HEK293T (cell line): ENCODE measurements at places on chromosomes 12 and 14.
A peak's percentile ranks its signal among the peaks of the same experiment; 100 is the strongest.

- DNase-seq = no peak
Observed at GRCh38 chr12:15220451-15220850, 766 bp downstream of the RERG start.

DNA sequence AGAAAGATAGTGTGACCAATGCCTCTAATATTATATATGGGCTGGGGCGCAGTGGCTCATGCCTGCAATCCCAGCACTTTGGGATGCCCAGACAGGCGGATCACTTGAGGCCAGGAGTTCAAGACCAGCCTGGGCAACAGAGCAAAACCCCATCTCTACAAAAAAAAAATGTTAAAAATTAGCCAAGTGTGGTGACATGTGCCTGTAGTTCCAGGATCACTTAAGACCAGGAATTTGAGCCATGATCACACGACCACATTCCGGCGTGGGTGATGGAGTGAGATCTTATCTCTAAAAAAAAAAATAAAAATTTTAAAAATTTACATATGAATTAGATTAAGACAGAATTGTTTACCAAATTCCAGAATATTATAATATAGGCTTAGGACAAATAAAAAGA, 12.0 kb downstream of the TM7SF3 start:
- no peak for DNase-seq

DNA sequence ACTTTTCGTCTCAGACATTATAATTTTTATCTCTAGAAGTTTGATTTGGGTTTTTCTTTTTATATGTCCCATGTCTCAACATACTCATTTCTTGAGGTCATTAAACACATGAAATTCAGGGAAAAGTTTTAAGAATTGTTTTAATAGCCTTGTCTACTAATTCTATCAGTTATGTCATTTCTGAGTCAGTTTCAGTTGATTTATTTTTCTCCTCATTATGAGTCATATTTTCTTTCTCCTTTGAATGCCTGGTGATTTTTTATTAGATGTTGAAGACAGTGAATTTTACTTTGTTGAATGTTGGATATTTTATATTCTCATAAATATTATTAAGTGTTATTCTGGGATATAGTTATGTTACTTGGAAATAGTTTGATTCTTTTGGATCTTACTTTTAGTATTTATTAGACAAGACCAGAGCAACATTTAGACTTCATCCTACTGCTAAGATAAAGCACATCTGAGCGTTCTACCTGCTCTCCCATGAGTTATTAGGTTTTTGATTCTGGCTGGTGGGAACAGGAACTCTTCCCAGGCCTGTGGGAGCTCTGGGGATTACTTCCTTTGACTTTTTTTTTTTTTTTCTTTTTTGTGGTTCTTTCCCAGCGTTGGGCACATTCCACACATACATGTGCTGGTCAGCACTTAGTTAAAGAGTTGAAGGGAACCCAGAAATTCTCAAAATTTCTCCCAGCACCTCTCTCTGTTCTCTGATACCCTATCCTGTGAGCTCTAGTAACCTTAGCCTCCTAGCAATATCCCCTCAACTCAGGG, 1157.7 kb downstream of the BCL11B start:
- DNase-seq = no peak

DNA sequence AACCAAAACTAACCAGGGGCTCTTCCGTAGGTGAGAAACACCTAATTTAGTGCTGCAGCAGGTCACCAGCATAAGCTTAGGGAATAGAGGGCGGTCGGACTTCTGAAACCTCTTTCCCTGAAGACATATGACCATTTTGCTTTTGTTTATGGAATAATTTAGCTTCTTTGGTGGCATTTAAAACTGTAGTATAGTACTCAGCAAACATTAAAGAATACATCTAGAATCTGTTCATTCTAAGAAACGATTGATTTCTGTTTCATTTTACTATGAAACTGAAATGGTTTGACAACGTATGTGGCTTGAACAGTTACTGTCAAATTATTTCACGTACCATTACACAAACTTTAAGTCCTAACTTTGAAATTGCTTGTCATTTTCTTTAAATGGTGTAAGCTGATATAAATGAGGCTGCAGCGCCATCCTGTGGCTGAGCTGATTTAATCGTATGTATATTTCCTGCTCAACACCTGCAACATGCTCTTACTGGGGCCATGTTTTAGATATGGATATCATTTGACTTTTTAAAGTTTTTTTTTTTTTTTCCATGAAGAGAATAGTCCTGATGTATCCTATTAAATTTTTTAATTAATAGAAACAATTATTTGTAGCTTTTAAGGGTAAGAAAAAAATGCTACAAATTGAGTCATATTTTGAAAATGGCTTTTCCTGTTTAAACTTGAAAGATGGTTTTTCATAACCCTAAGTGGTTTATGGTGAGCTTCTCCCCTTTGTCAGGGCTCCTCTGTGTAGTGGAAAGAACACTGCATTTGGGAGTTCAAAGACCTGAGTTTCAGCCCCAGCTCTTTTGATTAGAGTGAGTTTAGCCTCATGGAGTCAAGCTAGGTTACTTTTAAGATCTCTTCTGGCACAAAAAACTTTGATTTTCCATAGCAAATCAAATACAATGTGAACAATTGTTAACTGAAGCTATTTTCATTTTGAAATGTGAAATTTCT, 27.4 kb downstream of the CFAP54 start:
- DNase-seq = peak; percentile 55

- DNase-seq = no peak
Observed at GRCh38 chr14:76329154-76329928, 46.6 kb upstream of the ESRRB start.

- no peak for DNase-seq
Observed at GRCh38 chr14:82778601-82779000, 1244.9 kb upstream of the SEL1L start.

- DNase-seq = no peak
Observed at GRCh38 chr14:71449316-71450055, 482.7 kb upstream of the RGS6 start.

DNA sequence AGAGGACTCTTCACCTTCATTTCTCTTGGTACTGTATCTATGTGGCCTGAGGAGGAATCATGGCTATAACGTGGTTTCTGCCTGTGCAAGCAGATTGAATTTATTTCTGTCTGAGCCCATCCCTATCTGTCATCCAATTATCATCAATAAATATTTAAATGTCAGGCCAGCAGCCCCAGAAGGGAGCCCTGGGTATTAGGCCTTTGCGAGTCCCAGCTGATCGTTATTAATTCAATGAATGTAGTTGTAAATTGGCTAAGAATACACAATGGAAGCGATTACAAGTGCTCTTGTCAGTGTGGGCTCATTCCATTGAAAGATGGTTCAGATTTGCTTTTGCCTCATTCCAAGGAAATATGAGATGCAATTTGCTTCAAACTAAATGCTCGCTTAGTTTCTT, 142.0 kb downstream of the KTN1 start:
- DNase-seq = no peak

DNA sequence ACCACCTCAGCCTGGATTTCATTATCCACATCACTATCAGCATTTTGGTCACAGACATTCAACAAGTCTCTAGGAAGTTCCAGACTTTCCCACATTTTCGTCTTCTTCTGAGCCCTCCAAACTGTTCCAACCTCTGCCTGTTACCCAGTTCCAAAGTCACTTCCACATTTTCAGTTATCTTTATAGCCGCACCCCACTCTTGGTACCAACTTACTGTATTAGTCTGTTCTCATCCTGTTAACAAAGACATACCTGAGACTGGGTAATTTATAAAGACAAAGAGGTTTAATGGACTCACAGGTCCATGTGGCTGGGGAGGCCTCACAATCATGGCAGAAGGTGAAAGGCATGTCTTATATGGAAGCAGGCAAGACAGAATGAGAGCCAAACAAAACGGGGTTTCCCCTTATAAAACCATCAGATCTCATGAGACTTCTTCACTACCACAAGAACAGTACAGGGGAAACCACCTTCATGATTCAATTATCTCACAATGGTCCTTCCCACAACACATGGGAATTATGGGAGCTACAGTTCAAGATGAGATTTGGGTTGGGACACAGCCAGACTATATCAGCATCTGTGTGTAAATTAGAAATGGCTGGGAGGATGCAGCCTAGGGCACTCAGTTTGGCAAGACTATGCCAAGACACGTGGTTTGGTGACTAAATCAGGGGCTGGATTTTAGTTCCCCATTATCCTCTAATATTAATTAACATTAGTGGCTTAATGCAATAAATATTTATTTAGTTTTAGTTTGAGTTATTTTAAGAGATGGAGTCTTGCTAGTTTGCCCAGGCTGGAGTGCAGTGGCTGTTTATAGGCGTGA, 16.2 kb upstream of the FUT8 start:
- no peak for DNase-seq
